ENCODE measurements at places on chromosomes 5 and 9.

DNA sequence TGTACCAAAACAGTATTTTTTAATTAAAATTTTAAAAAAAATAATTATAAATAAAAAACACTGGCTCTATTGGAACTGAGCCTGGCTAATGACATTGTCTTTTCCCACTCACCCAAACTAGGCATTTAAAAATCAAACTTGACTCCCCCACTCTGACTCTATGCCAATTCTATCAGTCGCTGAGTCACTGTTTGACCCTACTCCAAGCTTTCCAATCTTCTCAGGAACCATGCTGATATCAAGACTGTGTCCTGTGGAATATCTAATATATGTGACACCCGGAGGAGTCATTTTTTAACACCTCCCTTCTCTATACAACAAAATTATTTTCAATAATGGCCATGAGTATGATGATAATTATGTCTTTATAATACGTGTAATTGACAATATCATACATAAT lies 171.6 kb upstream of the RASEF start:
- no peak for DNase-seq

GRCh38 chr9:129678844-129679243 lies 13.4 kb downstream of the PRRX2 start:
- no peak for DNase-seq

GRCh38 chr9:131391020-131391419 lies 2.9 kb upstream of the PRRC2B start:
- DNase-seq: no peak

DNA sequence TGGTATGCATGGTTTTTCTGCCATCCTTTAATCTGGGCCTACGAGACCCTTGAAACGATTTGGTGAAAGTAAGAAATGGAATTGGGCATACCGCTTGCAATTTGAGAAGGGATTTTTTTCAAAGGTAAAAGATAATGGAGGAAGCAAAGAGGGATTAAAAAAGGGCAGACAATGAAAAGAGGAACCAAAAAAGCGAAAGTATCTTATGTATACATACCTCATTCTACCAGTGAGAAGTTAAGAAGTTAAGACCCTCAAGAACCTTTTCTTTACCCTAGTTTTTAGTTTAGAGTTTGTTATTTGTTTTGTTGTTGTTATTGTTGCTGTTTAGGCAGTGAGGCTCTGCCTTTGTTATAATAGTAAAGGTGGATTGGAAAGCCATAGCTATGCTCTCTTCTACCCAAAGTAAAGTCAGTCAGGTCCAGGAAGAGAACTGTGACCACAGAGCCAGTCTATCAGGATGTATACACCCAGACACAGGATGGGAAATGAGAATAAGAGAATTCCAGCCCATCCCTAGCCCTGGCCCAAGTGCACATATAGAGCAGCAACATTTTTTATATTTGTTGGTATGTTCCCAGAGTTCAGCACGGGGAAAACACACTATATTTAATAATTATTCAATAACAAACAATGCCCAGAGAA lies 166.6 kb downstream of the RFX3 start:
- DNase-seq: no peak

DNA sequence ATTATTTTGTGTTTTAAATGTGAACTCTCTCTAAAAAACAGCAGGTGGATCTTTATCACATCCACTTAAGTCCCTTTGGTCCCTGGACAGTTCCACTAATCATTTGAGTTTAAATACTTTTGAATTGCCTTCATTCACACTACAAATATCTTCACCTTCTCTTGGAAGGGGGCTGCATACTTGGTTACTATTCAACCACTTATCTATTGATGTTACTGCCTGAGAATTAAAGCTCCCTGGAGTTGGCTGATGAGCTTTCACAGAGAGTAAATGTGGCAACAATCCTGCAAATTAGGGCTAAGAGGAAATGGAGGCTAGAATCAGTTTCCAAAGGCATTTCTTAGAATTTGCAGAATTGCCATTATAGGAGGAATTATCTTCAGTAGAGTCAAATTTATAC lies 180.4 kb downstream of the ST8SIA4 start:
- DNase-seq: no peak

GRCh38 chr9:109974918-109975276 lies 194.9 kb downstream of the PALM2AKAP2 start:
- DNase-seq: no peak

DNA sequence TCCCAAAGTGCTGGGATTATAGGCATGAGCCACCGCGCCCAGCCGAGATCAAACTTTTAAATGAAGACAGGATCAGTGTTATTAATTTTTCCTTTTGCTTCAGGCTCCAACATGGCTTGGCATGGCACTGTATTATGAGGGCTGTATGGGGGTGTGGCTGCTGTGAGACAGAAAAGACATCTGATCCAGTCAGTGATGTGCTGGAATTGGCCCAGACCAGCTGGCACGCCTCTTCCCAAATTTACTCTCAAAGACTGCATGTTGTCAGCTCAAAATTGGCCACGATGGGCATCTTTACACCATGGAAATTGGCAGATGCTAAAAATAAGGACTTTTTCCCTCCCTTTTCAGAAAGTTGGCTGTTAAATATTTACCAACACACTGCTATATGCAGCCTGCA lies 12.1 kb upstream of the COL27A1 start:
- no peak for DNase-seq

DNA sequence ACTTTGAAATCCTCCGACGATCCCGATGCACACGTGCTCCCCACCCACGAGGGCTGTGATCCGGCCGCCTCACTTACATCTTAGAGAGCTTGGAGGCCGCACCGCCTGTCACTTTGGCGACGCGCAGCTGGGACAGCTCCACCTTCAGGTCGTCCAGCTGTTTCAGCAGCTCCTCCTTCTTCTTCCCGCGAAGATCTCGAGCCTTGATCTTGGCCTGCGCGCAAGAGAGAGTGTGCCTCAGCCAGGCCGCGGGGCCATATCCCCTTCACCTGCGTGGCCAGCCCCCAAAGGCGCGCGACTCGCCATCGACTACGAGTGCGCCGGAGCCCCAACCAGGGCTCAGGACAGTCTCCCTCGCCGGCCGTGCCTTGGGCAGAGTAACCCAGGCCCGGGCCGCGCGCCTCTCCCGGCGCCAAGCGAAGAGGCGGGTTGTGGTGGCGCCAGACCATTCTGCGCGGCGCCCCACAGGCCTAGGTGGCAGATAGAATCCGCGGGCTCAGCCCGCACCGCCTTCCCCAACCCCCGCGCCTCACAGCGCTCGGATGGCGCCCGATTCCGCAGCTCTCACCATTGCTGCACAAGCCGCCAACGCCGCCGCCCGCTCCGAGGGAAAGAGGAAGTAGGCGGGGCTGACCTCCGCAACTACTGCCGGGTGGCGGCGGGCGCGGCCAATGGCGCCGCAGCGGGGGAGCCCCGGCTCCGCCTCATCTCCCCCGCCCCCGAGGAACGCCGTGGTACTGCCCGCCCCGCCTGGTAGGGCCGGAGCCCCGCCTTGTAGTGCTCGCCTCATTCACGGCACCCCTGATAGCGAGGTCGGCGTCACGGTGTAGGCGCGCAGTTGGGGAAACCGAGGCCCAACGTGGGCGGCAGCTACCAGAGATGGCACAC lies at the start of the genes ARPC5L and RPL35:
TSS of gene ARPC5L (plus strand) at position 789 of the 888 bp plus-strand sequence. CDS start 7,161 bp downstream, outside the sequence.
TSS of gene RPL35 (minus strand) at position 616 of the 888 bp plus-strand sequence. CDS start at position 571, 45 bp downstream.
- peak; percentile 95 for DNase-seq

DNA sequence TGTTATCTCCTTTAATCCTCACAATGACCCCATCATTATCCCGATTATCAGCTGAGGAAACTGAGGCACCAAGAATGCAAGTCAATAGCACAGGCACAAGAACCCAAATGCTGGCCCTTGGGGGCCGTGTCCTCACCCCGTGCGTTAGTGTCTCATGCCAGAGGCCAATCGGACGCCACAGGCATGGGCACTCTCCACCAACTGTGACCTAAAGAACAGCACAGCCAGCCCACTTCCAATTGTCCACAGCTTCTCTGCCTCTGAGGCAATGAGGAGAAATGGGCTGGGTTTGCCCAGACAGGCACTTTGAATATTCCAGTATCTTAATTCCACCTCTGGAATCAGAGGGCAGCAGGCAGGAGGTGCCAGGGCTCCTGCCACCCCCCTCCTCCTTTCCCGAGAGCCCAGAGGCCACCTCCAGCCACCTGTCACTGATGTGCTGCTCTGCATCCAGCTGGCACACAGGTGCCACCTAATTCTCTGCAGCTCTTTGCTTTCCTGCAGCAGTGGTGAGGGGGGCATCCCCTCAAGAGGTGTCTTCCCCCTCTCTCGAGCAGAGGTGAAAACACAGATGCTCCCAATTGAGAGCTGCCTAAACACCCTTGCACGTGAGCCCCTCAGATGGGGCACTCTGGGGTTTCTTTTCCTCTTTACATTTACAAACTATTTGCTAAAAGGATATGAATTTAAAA lies 107.5 kb downstream of the ROR2 start:
- DNase-seq: no peak

GRCh38 chr5:143315929-143316328 lies 87.6 kb downstream of the NR3C1 start:
- no peak for DNase-seq

DNA sequence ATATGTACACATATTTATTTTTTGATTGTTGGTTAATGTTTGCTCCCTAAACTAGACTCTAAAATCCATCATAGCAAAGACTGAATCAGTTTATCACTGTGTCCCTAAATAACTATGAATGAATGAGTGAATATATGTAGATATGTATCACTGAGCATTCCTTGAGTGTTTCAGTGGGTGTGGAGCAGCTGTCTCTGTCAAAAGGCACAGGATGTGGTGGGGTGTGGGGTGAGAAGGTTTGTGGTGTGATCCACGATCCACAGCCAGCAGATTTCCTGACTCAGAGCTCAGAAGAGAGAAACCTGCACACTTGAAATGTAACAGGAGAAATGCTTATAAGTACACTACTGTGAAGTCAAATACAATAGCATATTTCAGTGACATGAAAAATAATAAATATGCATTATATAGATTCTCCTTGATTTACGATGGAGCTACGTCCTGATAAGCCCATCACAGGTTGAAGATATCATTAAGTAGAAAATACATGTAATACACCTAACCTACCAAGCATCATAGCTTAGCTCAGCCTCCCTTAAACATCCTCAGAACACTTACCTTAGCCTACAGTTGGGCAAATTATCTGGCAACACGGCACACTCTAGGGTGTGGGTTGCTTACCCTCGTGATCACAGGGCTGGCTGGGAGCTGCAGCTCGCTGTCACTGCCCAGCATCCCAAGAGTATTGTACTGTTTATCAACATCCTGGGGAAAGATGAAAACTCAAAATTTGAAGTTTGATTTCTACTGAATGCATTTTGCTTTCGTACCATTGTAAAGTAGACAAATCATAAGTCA lies 287.0 kb downstream of the GAS1 start:
- DNase-seq: no peak

- DNase-seq: no peak
Observed at GRCh38 chr9:25205285-25205684, 473.0 kb downstream of the TUSC1 start.

DNA sequence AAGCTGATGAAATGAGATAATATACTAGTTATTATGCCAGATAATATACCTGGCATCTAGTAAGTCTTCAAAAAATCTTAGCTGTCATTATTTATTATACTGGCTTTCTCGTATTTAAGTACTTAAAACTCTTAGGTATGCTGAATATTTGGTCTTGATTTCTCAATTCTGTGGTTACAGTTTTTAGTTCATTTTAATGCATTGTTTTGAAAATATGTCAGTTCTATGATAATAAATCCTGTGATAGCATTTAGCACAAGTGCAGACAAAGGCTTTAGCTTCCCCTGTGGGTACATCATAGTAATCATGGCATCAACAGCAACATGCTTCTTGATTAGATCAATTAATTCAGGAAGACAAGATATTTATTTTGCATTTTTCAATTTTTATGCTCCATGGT lies 133.0 kb downstream of the SMC2 start:
- no peak for DNase-seq

GRCh38 chr5:28234356-28234968 lies 1196.1 kb upstream of the CDH9 start:
- DNase-seq: no peak
